Frontal cortex (tissue), 4 donors: ENCODE measurements at places on chromosomes 4 and X. TPM values are rescaled to one million over a fixed set of nuclear protein-coding genes. Genes with fewer than 3 reads are reported as not detected.

The SPANXA2 gene
- total RNA-seq = not detected

The MAGEA8 gene
- not detected for total RNA-seq

The HEPH gene
- 3.3 TPM for total RNA-seq

The CITED1 gene
- total RNA-seq = 7.3 TPM

The L1CAM gene
- total RNA-seq = 101 TPM

The PLP1 gene
- total RNA-seq = 11.8 TPM

The P2RY10 gene
- 1.2 TPM for total RNA-seq

The AFM gene
- total RNA-seq = not detected

The DCHS2 gene
- total RNA-seq = 11.0 TPM

The RAB41 gene
- not detected for total RNA-seq

The DCAF4L1 gene
- total RNA-seq = under 0.01 TPM

The MED12 gene
- 11.4 TPM for total RNA-seq

The FOXP3 gene
- not detected for total RNA-seq

The EDA2R gene
- total RNA-seq = 1.2 TPM

The ADH6 gene
- total RNA-seq = not detected

The KDR gene
- total RNA-seq = 11.0 TPM

The DIPK2B gene
- total RNA-seq = 1.6 TPM

The ZNF157 gene
- total RNA-seq = 4.9 TPM
